ENCODE measurements at places on chromosomes 1 and 21.

- no peak for DNase-seq
Observed at GRCh38 chr1:28804071-28804470, 7.9 kb upstream of the OPRD1 start.

- no peak for DNase-seq
Observed at GRCh38 chr1:66245691-66246090, 288.3 kb upstream of the SGIP1 start.

GRCh38 chr1:178953034-178953433, 72.7 kb upstream of the FAM20B start:
- no peak for DNase-seq

DNA sequence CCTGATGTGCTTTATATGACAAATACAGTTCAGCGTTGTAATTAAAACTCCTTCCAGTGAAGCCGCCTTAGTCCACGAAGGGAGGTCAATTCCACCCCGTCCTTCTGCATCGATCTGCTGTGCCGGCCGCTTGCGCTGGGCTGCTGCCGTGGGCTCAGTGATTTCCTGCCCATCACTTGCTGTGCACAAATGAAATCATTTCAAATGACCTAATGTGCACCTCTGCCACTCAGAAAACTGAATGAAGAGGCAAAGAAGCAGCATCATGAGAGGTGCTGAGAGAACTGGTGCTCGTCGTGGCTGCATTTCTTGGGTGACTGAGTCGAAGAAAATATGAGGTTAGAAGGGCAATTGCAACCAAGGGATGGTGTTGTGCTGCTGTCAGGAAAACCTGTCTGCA, 144.3 kb upstream of the SYT6 start:
- DNase-seq, result no peak

DNA sequence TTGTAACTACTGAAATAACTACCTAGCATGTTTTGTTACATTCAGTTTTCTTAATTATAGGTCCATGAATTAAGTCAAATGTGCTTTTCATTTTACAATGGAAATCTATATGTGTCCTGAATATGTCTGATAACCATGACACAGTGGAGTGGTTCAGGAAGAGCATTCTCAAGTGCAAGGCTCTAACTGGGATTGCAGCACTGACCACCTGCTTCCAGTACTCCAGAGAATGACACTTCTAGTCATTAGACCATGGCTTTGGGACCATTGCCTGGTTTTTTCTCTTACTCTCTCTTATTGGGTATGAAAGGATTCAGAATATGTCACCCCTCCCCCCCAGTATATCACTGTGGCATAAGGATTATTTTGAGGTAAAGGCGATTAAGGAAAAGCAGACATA, 204.9 kb upstream of the CACYBP start:
- DNase-seq, result no peak

DNA sequence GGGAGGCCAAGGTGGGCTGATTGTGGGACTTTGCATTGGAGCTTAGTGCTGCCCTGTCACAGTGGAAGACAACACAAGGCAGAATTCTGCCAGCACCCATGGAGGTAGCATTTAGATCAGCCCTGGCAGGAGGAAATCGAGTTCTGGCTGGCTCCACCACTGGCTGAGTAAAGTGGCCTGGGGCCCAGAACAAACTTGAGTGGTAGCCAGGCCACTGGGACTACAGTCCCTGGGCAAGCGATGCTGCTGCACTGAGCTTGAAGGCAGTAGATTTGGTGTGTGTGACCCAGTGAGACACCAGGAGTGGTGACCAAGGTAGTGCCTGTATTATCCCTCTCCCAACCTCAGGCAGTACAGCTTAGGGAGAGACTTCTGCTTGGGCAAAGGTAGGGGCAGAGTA, 22.5 kb upstream of the UHMK1 start:
- DNase-seq, result no peak

DNA sequence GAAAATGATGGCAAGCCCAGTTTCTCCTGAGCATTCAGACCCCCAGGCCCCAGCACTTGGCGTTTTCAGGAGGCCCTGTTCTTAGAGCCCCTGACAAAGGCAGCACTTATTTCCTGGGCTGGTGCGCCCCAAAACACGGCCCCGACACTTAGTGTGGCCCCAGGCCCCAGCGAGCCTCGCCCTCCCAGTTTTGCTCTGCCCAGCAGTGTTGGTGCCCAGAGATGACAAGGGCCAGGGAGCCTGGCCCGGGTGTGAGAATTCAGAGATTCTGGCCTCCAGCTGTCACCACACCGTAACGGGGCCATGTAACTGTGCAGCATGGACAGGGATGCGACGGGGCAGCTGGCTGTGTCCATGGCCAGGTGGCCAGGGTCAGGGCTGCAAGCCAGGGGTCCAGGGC, 18.0 kb upstream of the ARHGEF16 start:
- no peak for DNase-seq

GRCh38 chr1:16125088-16125470, 30.8 kb downstream of the EPHA2 start:
- DNase-seq, result no peak

- no peak for DNase-seq
Observed at GRCh38 chr1:113027007-113027406, 46.0 kb upstream of the LRIG2 start.

GRCh38 chr21:17402937-17403336, 109.9 kb upstream of the CXADR start:
- DNase-seq, result no peak

DNA sequence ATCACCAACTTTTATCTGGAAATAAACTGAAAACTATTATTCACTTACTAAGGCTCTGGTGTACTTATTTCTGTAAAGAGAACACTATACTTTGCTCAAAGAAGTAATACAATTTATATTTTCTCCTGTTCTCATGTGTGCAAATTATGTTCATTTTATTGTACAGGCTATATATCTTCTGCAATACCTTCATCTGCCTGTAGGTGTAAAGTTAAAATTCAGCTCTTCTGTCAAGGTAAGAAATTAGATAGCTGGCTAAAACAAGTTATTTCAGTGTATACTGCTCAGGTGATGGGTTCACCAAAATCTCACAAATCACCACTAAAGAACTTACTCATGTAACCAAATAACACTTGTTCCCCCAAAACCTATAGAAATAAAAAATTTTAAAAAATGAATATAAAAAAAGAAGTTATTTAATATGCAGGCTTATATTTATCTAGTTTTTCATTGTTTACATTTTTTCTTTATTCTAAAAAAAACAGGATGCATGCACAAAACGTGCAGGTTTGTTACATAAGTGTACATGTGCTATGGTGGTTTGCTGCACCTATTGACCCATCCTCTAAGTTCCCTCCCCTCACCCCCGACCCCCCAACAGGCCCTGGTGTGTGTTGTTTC, 81.5 kb downstream of the PTGER3 start:
- no peak for DNase-seq

- no peak for DNase-seq
Observed at GRCh38 chr21:33977721-33978369, 62.2 kb upstream of the ATP5PO start.

GRCh38 chr1:69513601-69514000, 54.1 kb upstream of the LRRC7 start:
- DNase-seq, result no peak

GRCh38 chr1:2546515-2547209, 9.5 kb upstream of the TNFRSF14 start:
- DNase-seq, result peak; percentile 89

GRCh38 chr1:235486321-235486720, 17.9 kb downstream of the B3GALNT2 start:
- DNase-seq, result no peak

DNA sequence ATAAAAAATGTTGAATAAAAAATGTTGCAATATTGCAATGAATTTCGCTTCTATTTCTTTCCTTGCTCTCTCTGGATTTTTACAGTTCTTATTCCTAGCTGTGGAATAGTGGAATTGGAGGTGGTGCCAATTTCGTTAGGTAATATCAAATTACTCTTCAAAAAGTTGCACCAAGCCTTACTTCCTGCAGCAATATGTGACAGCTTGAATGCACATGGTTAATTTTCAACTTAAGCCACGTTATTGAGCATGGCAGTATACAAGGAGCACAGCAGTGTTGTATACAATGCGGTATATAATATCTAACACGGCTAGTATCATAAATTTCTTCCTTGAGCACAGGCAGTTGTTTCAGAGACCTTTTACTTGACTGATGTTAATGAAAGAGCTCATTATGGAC, 152.5 kb downstream of the NOS1AP start:
- DNase-seq, result no peak

DNA sequence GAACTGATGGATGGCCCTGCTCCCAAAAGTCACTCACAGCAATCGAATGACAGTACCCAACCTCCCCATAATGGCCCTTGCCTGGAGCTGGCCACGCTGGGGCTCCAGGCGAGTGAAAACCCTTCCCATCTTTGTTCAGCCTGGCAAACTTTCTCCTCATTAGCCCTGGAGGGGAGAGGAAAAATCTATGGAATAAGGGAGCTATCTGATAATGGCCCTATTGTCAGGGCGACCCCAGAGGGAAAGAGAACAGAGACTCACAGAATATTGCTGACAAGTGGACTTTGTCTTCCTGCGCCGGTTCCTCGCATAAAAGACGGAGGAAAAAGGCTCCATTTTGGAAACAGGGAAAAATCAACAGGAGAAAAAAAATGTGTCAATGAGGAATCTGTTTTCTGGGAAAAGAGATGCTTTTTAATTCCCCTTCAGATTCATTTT, 13.0 kb upstream of the ARHGEF16 start:
- no peak for DNase-seq

- no peak for DNase-seq
Observed at GRCh38 chr1:46187106-46187869, 10.9 kb downstream of the POMGNT1 start.

- DNase-seq, result no peak
Observed at GRCh38 chr1:39021426-39021825, 4.7 kb upstream of the NDUFS5 start.

DNA sequence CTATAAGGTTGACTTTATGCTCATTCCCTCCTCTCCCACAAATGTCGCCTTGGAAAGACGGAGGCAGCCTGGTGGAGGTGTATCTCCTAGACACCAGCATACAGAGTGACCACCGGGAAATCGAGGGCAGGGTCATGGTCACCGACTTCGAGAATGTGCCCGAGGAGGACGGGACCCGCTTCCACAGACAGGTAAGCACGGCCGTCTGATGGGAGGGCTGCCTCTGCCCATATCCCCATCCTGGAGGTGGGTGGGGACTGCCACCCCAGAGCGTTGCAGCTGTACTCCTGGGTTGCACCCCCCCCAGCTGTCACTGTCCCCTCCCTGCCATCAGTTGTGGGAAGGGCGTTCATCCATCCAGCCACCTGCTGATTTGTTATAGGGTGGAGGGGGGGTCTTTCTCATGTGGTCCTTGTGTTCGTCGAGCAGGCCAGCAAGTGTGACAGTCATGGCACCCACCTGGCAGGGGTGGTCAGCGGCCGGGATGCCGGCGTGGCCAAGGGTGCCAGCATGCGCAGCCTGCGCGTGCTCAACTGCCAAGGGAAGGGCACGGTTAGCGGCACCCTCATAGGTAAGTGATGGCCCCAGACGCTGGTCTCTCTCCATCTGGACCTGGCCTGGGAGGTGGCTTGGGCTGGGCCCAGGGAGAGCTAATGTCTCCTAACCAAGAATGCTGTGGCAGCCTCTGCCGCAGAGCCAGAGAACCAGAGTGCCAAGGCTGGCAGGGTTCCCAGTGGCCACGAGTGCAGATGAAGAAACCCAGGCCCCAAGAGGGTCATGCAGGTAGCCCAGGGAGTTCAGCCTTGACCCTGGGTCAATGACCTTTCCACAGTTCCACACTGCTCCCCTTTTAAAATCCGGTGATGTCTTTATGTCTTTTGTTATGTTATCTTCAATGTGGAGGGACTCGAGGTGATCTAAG, 13.1 kb downstream of the PCSK9 start:
- no peak for DNase-seq

GRCh38 chr1:59481881-59482505, 185.1 kb downstream of the FGGY start:
- no peak for DNase-seq

- peak; percentile 32 for DNase-seq
Observed at GRCh38 chr1:32627596-32628162, 22.7 kb downstream of the ZBTB8OS start.

GRCh38 chr1:68280286-68280685, 48.0 kb upstream of the WLS start:
- DNase-seq, result no peak

- DNase-seq, result no peak
Observed at GRCh38 chr1:36279110-36279788, 26.9 kb upstream of the SH3D21 start.

DNA sequence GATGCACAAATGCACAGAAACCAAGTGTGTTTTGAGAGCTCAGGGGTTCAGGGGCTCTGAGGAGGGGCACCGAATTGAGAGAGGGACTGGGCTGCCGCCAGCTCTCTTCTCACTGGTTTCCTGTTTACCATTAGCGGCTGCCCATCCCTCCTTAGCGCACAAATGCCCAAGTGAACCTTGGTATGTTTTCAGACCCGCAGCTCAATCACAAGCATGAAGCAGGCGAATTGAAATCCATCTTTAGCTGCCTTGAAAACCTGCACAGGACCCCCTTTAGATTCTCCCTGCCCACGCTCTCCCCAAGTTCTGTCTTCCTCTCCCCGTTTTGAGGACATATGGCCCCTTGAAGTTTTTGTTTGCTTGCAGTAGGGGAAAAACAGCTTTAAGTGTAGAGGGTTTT, 61.1 kb upstream of the ACOT11 start:
- no peak for DNase-seq

DNA sequence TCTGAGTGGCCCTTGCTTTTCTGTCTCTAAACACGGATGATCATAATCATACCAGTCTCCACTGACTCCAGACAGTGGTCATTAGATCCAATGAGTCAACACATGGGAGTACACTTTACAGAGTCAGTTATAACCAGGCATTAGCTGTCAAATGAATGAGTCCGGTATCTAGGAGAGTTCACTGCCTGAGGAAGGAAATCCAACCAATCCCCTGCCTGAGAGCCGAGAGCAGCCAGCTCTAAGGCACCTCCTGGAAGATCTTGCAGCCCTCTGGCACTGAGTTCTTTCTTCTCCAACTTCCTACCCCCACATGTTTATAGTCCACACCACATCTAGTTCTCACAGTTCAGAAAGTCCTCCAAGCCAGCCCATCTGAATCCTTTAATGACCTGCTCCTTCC, 29.4 kb upstream of the RBM15 start:
- no peak for DNase-seq

DNA sequence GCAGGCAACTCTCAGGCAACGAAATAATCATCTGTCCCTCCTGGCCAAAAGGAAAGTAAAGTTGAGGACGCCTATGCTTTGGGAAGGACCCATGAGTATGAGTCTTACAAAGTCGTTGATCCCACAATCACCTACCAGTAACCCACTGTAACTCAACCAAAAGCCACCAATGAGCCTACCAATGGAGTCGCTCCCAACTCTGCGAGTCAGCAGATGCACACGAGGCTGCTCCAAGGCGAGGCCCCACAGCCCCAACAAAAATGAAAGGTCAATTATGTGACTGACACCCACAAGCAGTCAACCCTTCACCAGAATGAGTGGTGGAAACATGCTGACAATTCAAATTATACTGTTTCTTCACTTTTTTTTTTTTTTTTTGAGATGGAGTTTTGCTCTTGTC, 12.0 kb downstream of the SETD4 start:
- no peak for DNase-seq

- DNase-seq, result peak; percentile 55
Observed at GRCh38 chr1:236489710-236490377, 33.9 kb upstream of the LGALS8 start.

Measured in CD4-positive, alpha-beta T cell treated with Interleukin-2 at 100 ng/mL for 4 hours (primary cell).